ENCODE measurements at places on chromosomes 3 and 15.

GRCh38 chr3:196741249-196741889 lies 1.7 kb downstream of the PAK2 start:
- no peak for DNase-seq

DNA sequence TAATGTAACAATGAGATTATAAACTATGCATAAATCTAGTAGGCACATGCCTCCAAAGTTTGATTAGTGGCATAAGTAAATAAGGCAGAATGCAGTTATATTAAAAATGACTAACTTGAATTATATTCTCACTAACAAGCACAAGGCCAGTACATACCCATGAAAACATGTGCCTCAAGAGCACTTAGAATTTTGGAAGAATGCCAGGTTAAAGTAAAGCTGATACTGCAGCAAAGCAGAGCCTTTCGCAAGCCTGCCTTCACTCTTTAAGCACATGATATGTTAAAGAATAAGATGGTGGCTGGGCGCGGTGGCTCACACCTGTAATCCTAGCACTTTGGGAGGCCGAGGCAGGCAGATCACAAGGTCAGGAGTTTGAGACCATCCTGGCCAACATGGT lies 49.0 kb downstream of the KBTBD12 start:
- no peak for DNase-seq

DNA sequence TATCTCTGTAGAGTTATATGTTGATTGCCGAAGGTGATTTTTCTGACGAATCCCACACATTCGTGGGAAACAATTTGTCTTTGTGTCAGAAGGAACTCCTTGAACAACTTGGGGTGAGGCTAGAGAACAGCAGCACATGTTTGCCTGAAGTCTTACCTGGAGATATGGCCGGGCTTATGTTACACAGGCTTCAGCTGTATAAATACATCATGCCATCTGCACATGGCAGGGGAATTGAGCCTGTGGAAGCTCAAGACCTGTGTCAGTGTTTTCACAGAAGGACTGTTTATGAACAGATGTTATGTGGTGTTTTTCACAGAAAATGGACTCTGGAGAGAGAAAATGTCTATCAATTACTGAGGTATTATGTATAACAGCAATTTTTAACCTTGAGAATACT lies 203.6 kb upstream of the MDFIC2 start:
- DNase-seq = no peak

- no peak for DNase-seq
Measured at GRCh38 chr3:169506956-169507355, 156.6 kb downstream of the MECOM start.

- no peak for DNase-seq
Measured at GRCh38 chr3:107987036-107987939, 103.5 kb downstream of the CD47 start.

- DNase-seq = no peak
Measured at GRCh38 chr3:127425505-127426443, 137.9 kb upstream of the PRR20G start.

DNA sequence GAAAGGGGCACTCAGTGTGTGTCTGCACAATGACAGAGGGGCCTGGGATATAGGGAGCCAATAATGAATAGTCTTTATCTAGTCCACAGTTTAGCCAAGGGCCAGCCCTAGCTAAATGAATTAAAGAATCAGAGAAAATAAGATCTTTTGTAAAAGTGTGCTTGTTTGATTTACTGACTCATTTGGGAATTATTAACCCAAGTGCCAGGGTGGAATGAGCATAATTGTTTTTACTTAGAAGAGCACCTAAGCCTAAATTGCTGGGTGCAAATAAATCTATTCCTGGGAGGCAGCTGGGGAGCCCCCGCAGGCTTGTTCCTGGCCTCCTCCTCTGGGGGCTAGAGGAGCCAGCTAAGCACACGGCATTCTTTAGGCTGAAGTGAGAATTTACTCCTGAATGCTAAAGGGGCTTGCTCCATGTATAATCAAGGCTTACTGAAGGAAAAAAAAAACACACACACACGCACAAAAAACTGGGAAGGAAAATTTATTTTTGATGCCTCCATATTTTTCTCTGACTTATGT lies 405.3 kb upstream of the SUCLG2 start:
- DNase-seq = no peak

GRCh38 chr3:119601154-119601553 lies 3.5 kb downstream of the PLA1A start:
- DNase-seq = no peak

- no peak for DNase-seq
Measured at GRCh38 chr3:109943181-109943580, 605.8 kb upstream of the DPPA4 start.

DNA sequence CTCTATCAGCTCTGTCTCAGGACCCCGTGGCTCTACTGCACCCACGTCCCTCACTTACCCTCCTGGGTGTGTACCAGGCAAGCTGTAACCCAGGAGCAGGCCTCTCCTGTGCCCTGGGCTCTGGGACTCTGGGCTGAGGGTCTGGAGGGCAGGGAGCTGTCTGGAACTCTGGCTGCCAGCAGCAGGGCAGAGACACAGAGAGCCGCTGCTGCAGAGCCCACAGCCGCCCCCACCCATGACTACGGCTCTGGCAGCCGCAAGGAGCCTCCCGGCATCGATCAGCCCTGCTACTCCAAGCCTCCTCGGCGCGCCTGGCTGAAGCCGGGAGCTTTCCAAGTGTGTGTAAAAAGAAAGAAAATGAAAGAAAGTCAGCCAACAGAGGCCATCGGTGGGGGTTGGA lies 103.7 kb upstream of the ATP2B2 start:
- DNase-seq = no peak

DNA sequence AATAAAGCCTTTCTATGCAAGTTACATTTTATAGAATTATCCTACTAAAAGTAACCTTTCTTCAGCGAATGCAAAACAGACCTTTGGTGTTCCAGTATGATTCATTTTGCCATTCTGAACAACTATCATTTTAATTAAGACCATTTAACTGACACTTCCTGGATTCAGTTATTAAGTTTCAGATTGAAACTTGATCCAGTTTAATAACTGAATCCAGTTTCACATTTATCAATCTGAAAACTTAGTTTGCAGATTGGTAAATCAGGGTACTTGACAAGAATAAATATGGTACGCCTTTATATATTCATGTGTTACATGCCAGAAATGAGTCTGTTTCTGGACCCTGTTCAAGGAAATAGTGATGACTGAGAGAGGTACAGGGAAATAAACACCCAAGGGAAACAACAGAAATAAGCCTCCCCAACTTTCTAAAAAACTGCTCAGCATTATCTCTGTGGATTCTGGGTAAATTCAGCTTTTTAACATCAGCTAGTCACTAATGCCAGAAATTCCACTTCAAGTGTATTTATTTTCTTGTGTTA lies 23.3 kb upstream of the NFKBIZ start:
- no peak for DNase-seq

DNA sequence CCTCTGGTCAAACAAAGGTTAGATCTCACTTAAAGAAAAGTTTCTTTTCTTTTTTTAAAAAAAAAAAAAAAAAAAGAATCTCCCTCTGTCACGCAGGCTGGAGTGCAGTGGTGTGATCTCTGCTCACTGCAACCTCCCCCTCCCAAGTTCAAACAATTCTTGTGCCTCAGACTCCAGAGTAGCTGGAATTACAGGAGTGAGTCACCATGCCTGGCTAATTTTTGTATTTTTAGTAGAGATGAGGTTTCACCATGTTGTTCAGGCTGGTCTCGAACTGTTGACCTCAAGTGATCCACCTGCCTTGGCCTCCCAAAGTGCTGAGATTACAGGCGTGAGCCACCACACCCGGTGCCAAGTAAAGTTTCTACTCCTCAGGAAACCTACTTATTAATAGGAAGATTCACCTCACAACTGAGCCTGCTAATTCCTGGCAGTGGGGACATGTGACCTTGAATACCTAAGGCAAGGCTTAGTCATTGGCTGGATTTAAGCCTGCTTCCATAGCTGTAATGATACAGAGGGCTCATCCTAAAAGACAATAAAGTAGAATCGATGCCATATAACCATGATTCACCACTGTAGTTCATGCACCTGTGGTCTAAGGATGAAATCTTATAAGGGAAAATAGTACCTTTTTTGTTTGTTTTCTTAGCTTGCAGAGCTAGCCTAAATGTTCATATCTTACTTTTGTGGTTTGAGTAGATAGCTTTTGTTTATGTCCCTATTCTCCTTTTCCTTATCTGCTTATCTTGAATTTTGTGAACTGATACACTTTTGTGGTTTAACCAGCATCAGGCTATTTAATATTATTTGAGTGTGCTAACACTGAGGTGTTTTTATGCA lies 24.8 kb upstream of the RBMS3 start:
- no peak for DNase-seq

DNA sequence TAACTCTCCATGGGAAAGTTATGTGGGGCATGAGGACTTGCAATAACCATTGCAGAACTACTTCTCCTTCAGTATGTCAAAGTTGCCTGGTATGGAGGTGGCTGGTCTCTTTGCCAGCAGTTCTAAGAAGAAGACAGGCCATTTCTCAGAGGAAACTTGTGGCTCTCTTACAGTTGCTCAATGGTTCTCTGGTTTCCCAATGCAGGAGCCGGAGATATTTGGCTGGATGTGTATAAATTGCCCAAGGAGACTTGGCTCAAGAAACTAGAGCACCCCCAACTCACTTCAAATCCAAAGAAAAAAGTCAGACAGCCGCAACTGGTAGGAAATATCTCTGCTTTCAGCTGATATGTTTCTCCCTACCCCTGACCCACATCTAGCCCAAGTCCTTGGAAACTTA lies 24.2 kb downstream of the WDR93 start:
- DNase-seq = no peak

Measured in activated CD8-positive, alpha-beta memory T cell treated with anti-CD3 and anti-CD28 coated beads for 4 hours (primary cell).